ENCODE measurements at places on chromosomes 1 and 21.

GRCh38 chr1:169060919-169061639 lies 45.4 kb upstream of the ATP1B1 start:
- no peak for DNase-seq

- no peak for DNase-seq
These were observed 24.5 kb upstream of the MEF2D start for GRCh38 chr1:156525071-156525501.

GRCh38 chr21:45261093-45261492 lies 26.6 kb downstream of the POFUT2 start:
- no peak for DNase-seq

DNA sequence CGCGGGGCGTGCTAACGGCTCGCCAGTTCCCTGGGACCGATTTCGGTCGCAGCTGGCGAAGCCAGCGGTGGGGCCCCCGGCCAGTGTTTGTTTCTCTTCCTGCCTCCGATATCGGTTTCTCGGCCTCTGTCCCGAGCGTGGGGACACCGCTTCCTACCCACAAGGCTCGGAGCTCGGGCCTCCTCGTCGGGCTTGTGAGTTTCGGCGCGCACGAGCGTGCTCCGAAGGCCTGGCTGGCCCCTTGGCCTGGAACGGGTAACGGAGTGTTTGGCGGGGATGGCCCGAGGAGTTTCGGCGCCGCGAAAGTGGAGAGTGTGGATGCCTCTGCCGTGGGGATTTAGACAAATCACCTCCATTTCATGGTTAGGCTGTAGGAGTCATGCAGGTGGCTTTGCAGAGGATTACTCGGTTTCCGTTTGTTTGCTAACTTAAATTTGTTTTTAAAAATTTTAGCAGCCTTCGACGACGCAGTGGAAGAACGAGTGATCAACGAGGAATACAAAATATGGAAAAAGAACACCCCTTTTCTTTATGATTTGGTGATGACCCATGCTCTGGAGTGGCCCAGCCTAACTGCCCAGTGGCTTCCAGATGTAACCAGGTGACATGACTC lies 559 bp downstream of the RBBP4 start:
- DNase-seq, result no peak

DNA sequence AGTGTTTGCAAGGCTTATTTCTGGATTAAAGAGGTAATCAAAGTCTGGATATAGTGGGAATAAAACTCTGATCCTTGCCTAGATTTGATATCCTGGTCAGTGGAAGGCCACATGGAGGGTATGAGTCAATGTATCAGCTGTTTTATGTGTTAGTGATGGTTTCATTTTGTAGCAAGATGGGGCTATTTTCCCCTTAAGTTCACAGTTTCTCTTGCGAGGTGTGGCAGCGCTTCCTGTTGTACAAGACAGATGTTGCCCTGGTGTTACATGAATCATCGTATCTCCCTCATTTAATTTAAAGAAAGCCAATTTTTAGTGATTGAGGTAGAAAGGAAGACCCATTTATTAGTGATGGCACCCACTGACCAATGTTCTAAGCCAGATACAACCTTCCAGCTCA lies 220.2 kb downstream of the DUSP10 start:
- no peak for DNase-seq

DNA sequence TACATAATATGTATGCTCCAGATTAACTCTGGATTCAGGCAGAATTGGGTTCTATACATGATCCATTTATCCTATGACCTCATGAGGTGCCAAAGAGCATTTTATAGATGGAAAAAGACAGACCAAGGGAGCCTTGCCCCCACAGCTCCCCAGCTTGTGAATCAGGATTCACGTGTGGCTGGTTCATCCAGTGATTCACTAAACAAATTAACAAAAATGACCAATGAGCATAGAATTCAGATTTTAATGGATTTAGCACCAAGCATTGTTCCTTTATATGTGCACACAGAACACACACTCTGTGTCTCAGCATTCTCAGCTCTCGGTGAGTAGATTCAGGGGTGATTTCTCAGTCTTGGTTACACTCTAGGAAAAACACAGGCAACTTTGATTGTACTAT lies 51.7 kb upstream of the BARHL2 start:
- no peak for DNase-seq

- DNase-seq, result no peak
These were observed 45.5 kb downstream of the VWA5B1 start for GRCh38 chr1:20336105-20336605.

- peak; percentile 45 for DNase-seq
These were observed 79.0 kb downstream of the CASZ1 start for GRCh38 chr1:10717296-10718082.

DNA sequence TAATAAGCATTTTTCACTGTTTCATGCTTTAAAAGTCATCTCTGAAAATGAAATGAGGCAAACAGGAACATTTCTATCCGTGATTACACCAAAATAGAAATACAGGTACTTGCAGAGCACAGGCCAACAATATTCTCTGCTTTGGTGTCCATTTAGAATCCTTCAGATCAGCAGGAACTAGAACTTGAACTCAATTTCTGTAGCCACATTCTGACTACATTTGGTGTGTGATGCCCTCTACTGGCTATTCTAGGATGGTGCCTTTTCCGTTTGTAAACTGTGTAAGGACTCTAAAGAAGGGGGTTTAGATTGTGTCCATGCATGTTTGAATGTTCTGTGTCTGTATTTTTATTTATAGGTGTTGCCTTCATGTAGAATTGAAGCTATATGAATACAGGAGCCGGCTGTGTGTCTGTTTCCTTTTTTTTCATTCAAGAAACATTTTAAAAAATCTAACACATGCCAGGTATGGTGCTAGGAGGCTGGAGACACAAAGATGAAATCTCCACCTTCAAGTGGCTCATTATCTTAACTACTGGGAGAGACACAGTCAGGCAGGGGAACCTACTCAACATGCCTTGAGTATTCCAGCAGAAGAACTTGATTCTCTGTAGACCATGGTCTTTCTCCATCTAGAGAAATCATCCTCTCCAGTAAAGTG lies 7.6 kb upstream of the ZNF326 start:
- DNase-seq, result no peak

- no peak for DNase-seq
These were observed 3.4 kb downstream of the MRPL20 start for GRCh38 chr1:1403653-1404052.

- no peak for DNase-seq
These were observed 2.5 kb downstream of the S1PR1 start for GRCh38 chr1:101239095-101240040.

DNA sequence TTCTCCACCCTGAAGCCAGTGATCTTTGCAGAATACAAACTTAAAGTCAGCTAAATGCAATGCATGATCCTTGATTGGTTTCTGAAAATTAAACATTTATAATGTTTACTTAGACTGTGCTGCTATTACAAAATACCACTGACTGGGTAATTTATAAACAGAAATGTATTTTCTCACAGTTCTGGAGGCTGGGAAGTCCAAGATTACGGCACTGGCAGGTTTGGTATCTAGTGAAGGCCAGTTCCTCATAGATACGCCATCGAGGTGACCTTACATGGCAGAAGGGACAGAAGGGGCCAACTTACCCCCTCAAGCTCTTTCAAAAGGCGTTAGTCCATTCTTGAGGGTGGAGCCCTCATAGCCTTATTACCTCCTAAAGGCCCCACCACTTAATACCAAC lies 2.8 kb upstream of the BOLA1 start:
- DNase-seq, result no peak

GRCh38 chr1:6358144-6358624 lies 35.4 kb downstream of the ACOT7 start:
- DNase-seq, result no peak

- no peak for DNase-seq
These were observed 13.1 kb upstream of the UBR4 start for GRCh38 chr1:19222979-19223824.

DNA sequence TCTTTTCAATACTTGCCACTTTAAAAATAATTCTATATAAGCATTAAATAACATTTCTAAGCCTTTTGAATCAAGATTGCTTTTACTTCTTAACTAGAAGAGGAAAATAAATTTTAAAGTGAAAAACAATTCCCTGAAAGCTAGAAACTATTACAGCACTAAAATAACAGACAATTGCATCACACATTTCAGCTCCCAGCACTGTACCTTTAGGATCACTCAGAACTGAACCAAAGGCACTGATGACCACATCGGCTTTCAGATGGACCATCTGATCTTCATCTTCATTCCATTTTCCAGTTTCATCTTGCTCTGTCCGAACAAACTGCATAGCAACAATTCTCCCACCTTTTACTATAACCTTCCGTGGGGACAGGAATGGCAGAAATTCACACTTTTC lies 347.3 kb downstream of the DPYD start:
- no peak for DNase-seq

DNA sequence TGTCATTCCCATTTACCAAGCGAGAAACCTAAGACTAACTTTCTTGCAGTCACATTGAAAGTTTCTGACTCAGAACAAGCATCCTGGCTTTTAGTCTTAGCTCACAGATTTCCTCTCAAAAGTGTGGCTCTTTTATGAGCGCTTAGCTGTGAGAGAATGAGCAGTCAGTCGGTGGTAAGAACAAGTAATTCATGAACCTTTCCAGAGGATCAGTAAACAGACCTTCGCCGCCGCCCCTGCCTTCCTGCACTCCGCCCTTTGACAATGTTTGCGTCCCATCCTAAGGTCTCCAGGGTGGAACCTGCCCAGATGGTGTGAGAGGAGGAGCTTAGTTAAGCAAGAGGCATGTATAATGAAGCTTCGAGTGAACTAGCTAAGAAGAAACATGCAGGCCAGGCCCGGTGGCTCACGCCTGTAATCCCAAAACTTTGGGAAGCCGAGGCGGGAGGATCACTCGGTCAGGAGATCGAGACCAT lies 142.4 kb downstream of the GLUL start:
- DNase-seq, result no peak

- no peak for DNase-seq
These were observed 24.2 kb downstream of the NCF2 start for GRCh38 chr1:183566026-183566425.

- DNase-seq, result no peak
These were observed 235.9 kb downstream of the FAM72C start for GRCh38 chr1:143735764-143736461.

GRCh38 chr1:177948336-177948972 lies 21.4 kb downstream of the SEC16B start:
- DNase-seq, result peak; percentile 31

DNA sequence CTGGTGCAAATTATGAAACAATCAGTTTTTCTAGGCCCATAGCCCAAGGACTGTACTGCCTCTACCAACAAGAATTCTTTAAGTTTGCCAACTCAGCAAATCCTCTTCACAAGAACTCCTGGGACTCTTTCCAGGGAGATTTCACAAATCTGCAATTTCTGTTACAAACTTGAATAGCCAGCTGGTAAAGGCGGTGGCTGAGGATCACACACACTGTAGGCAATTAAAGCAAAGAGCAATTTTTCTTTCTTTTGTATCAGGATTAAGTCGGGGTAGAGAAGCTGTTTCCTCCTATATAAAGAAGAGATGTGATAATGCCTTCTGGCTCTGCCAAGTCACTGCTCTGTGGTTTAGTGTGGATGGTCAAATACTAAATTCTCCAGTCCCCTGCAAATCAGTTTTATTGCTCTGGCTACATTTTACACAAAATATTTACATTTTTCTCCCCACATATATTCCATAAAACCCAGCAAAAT lies 1.7 kb downstream of the ALDH9A1 start:
- no peak for DNase-seq
